ENCODE measurements at places on chromosomes 3 and 15. TPM values are rescaled to one million over a fixed set of nuclear protein-coding genes. Genes with fewer than 3 reads are reported as not detected.
A peak's percentile ranks its signal among the peaks of the same experiment; 100 is the strongest.

GRCh38 chr15:48427479-48427878, 96.2 kb downstream of the DUT start:
- no peak for DNase-seq

DNA sequence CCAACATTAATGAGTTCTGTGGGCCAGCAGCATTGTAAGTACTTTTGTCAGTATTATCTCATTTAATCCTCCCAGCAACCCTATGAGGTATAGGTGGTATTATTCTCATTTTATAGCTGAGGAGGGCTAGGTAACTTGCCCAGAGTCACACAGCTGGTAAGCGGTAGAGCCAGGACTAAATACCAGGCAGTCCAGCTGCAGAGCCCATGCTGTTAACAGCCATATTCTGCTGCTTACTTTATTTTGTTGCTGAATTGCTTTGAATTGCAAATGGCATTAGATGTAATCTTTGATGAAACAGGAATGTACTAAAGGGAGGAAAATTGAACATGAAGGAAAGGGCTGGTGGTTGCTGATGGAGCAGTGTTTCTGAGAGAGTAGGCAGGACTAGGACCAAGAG, 19.6 kb downstream of the OXNAD1 start:
- DNase-seq: no peak

DNA sequence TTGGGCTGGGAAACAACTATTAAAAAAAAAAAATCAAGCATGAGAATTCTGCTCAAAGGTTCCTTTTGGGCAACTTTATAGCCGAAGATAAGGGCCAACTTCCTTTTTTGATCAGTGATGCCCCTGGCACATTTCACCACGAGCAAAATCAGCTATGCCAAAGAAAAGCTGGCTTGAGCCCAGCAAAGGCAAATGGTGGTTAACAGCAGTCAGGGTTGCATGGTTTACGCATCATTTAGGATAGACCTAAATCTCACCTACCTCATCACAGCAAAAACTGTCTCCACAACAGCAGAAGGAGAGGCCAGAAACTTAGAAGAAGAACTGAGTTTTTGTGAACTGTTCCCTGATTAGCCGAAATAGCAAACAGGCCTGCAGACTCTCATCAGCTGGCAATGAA, 220.1 kb upstream of the CDIN1 start:
- DNase-seq: peak; percentile 44

GRCh38 chr3:154143873-154144272, 22.7 kb downstream of the ARHGEF26 start:
- DNase-seq: no peak

GRCh38 chr3:10504171-10505049, 976 bp downstream of the ATP2B2 start:
- no peak for DNase-seq

GRCh38 chr15:35019404-35020327, 31.6 kb upstream of the ZNF770 start:
- DNase-seq: peak; percentile 24

DNA sequence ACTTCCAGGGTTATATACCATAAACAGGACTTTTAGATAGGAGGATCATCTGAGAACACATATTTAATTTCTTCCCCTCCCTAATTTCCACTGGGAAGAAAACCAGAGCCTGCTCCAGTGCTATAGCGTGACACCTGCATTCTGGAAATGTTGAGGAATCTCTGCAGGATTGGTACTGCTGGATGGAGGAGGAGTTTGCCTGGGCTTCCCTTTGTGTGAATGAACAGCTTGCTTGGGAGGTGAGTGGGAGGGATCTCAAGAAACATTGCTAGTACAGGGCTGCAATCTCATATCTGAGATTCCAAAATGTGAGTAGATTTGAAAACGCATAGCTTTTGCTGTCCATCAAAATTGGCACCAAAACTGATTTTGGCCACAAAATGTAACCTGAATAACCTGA, 295.9 kb upstream of the RGMA start:
- DNase-seq: no peak

DNA sequence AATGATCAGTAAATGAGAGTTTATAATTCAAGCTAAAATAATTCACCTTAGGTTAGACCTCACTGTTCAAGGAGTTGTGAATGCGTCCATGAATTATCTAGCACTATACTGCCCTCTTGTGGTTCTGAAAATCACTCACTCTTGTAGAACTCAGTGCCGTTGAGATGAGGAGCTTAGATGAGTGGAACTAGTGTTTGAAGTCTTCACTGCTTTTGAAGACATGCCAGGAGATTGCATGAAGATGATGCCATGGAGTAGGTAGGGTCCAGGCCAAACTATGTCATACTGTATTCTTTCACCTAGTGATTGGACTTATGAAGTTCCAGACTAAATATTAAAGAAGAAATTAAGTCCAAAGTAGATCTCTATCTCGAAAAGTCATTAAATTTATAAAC, 28.8 kb downstream of the LYSMD4 start:
- DNase-seq: peak; percentile 82

DNA sequence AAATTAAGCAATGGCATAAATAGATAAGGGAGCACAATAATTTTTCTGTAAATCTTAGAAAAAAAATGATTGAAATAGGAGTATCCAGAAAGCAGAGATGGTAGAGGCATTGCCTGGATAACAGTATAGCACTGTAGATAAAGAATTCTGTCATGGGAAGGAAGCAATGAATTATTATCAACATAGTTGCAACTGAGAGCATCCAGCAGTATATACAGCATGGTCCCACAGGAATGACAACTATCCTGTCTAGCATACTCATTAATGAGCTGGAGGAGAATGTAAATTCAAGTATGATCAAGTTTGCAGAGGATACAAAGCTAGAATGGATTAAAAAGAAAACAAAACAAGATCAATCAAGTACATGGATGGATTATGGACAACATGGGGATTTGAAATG, 90.8 kb downstream of the DPH6 start:
- DNase-seq: no peak

Gene NEO1
- 7.3 TPM for total RNA-seq

Gene GOLGA8N
- 0.15 TPM for total RNA-seq

Gene CGNL1
- total RNA-seq: 0.12 TPM

Gene ATXN7
- 3.2 TPM for total RNA-seq

Gene SMC4
- total RNA-seq: 164 TPM

Gene NT5DC2
- total RNA-seq: 50.0 TPM

All from M059J (cell line).